ENCODE measurements at places on chromosomes 5 and 9. TPM values are rescaled to one million over a fixed set of nuclear protein-coding genes. Genes with fewer than 3 reads are reported as not detected.

DCTN4 gene
- polyA plus RNA-seq = 46.6 TPM

ARSK gene
- polyA plus RNA-seq = 1.1 TPM

DNA sequence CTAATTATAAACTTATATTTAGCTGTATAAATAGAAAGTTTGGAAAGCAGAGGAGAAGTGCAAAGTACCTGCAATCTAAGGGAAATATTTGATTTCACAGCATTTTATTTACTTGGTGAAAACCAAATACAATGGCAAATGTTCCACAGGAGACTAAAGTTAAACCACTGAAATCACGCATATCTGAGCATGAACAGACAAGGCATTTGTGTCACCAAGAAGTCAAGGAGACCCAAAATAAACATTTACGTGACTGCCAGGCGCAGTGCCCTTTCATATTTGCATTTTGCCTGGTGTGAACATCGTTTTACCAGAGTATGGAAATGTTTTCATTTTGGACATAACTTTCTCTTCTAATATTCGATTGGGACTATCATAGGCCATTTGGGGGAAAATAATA lies 20.6 kb downstream of the UGCG start:
- no peak overlapping the region for H3K27ac ChIP-seq
- H3K4me1 ChIP-seq = no peaks in the 10 kb centered on the region
- no peaks in the 10 kb centered on the region for H3K27me3 ChIP-seq

GRCh38 chr5:112106878-112107277 lies 312.2 kb downstream of the EPB41L4A start:
- H3K27me3 ChIP-seq = no peaks in the 10 kb centered on the region
- no peaks in the 10 kb centered on the region for H3K36me3 ChIP-seq
- no peak overlapping the region for H3K4me3 ChIP-seq
- no peaks in the 10 kb centered on the region for H3K4me1 ChIP-seq

DNA sequence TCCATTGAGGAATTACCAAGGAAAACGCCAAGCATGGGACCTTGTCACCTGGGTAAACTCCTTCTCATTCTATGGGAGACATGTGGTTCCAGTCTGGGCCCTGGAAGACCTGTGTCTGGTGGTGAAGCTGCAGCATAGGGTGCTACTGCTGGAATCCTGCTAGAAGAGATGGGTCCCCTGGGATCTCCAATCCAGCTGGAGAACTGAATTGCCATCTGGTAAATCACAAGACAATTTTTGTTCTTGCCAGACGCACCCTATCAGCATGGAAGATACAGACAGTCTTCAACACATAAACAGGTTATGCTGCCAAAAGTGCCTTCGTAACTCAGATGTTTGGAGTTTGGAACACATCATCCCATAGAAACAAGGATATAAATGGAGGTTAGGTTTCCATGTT lies 424.0 kb upstream of the BRINP1 start:
- H3K36me3 ChIP-seq = no peaks in the 10 kb centered on the region
- H3K27ac ChIP-seq = no peak overlapping the region

DNA sequence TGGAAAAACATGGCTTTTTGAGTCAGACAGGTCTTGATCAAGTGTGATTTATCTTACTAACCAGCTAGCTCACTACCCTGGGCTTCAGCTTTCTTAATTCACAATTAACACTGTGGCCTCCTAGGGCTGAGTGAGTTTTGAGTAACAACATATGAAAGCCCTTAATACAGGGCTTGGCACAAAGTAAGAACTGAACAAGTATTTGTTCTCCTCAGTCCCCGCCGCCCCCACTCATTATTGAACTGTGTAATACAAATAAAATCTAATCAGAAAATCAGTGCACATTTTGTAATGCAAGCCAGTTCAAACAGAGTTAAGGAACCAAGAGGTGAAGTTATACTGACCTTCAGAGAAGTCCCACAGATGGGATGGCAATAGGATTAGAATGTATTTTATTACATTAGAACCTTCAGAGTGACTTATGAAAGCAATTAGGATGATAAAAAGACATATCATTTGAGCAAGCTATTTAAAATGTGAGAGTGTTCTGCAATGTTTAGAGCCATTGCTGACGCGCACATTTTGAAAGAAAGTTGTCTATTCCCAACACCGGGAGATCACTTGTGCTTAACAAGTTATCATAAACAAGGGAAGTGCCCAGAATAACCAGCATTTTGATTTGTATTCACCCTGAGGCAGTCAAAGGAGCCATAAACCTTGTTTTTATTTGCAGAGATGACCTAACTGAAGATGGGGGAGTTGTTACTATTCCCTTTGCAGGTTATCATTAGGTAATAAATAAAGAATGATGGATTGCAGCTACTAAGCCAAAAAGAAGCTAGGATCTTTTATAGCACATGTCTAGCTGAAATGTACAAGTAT lies 19.4 kb downstream of the ADAMTS16 start:
- DNase-seq = no peak
- no peaks in the 10 kb centered on the region for H3K27me3 ChIP-seq

DNA sequence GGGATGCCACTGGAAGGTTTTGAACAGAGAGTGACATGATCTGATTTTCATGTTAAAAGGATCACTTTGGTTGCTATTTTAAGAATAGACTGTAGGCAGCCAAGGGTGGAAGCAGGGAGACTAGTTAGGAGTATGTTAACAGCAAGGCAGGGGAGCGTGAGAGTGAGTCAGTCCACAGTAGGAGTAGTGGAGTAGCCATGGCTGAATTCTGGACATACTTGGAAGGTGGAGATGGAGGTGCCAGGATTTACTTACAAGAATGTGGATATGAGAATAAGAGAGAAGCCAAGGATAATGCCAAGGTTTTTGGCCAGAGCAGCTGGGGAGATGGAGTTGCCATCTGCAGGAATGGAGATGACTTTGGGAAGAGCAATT lies 118.8 kb downstream of the GALNT10 start:
- H3K4me1 ChIP-seq = no peaks in the 10 kb centered on the region
- H3K4me3 ChIP-seq = no peak overlapping the region
- H3K27me3 ChIP-seq = no peaks in the 10 kb centered on the region
- H3K27ac ChIP-seq = no peak overlapping the region

DNA sequence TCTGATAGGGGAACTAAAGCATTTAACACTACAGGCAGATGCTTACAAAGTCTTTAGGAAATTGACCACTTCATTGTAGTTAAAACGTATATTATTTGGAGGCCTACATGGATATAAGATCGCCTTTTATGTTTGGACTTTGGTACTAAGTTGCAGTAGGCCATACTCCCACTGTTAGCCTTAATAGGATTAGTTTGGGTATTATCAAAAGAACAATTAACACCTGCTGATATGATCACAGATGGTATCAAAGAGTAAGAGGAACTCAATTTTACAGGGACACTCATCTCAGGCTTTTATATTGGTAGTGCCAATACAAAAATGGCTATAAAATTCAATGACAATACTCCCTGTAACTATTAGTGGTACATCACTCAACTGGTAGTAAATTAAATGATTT lies 1183.0 kb downstream of the MAT2B start:
- no peak for DNase-seq
- H3K27me3 ChIP-seq = no peaks in the 10 kb centered on the region
- no peak overlapping the region for H3K27ac ChIP-seq
- H3K36me3 ChIP-seq = no peaks in the 10 kb centered on the region
- H3K4me3 ChIP-seq = no peak overlapping the region

PDLIM7 gene
- polyA plus RNA-seq = 3.8 TPM

DNA sequence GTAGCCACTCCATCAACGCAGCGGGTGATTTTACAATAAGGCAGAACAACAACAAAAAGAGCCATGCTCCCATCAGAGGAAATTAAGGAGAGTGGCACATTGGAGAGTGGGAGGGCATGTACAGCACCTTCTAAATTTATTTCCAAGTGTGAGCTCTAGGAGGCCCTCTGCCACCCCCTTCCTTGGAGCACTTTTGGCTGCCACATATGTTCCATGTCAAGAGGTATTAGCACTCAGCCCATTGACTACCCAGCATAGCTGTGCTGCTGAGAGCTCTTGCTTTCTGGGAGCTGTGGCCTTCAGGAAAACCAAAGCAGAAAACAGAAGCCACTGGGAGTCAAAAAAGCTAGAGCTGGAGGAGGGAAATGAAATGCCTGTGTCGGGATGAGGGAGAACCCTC lies 200.2 kb upstream of the PANK3 start:
- H3K27me3 ChIP-seq = no peaks in the 10 kb centered on the region
- H3K36me3 ChIP-seq = no peaks in the 10 kb centered on the region
- no peak overlapping the region for H3K27ac ChIP-seq
- H3K4me3 ChIP-seq = no peak overlapping the region
- no peak for DNase-seq

HTR4 gene
- 2.8 TPM for polyA plus RNA-seq

All from small intestine (tissue), 16 donors.